ENCODE measurements at places on chromosomes 2 and 18. TPM values are rescaled to one million over a fixed set of nuclear protein-coding genes. Genes with fewer than 3 reads are reported as not detected.
A peak's percentile ranks its signal among the peaks of the same experiment; 100 is the strongest.

DNA sequence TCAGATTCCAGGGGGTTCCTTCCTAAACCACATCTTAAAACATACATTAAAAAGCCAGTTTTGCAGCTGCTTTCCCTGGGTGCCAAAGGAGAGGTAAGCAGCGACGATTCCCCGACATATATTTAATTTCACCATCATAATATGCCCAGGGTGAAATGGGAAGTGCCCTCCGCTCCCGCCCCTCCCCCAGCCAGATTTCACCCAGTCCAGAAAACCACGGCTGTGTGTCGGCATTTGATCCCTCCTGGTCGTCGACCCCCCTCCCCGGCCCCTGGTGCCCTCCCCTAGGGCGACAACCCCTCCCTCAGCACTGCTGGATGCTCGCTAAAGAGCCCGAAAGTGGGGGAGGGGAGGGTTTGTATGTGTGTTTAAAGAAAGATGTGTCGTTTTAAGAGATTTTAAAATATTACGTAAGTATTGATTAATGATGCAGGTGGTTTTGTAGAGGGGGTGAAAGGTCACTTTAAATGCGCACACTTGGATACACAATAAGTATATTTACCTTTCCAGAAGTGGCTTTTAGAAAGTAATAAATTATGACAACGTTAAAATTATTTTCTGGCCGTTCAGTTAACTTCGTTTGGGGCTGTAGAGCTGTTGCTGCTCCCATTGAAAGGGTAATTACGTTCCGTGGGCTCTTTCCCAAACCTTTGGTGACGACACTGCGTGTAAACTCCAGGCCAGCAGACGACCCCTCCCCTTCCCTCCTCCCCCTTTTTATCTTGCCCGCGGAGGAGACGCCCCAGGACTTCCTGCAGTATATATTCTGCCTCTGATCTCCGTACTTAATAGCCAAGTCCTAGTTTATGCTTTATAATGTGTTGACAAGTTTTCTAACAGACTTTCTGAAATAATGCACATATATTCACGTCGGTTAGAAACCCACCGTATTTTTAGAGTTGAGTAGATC, 3.4 kb upstream of the BCL11A start:
- H3K4me1 ChIP-seq, result no peaks in the 10 kb centered on the region
- H3K4me3 ChIP-seq, result peak overlapping the region; percentile 6
- peaks cover 14% of the 10 kb centered on the region for H3K27me3 ChIP-seq
- DNase-seq, result no peak

- H3K4me3 ChIP-seq, result no peak overlapping the region
- DNase-seq, result no peak
- H3K27ac ChIP-seq, result no peak overlapping the region
- no peaks in the 10 kb centered on the region for H3K27me3 ChIP-seq
Measured at GRCh38 chr2:235162837-235163197, 211.0 kb downstream of the SH3BP4 start.

- H3K36me3 ChIP-seq, result no peaks in the 10 kb centered on the region
- no peaks in the 10 kb centered on the region for H3K4me1 ChIP-seq
- H3K4me3 ChIP-seq, result no peak overlapping the region
- H3K27ac ChIP-seq, result no peak overlapping the region
- no peak for DNase-seq
Measured at GRCh38 chr2:128363934-128364361, 45.3 kb upstream of the HS6ST1 start.

The EPAS1 gene
- total RNA-seq, result 311 TPM

The GBX2 gene
- total RNA-seq, result not detected

DNA sequence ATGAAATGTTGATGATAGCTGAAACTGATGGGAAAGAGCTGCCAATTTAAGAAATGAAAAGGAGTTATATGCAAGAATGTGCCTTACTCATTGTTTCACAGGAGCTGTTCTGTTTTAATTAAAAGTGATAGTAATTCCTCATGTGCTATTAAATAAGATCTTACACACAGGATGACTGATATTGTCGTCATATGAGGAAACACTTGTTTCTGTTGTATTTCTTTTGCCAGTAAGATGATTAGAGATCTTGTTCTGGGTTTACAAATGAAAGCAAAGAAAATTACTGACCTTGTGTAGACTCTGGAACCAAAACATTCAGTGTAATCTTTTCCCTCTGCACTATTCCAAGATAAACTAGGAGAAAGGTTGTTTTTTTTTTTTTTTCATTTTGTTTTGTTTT, 123.6 kb downstream of the MAP3K20 start:
- H3K27me3 ChIP-seq, result no peaks in the 10 kb centered on the region
- DNase-seq, result no peak
- H3K4me3 ChIP-seq, result no peak overlapping the region
- no peaks in the 10 kb centered on the region for H3K4me1 ChIP-seq
- peaks cover 13% of the 10 kb centered on the region for H3K36me3 ChIP-seq
- peak overlapping the region; percentile 13 for H3K27ac ChIP-seq

DNA sequence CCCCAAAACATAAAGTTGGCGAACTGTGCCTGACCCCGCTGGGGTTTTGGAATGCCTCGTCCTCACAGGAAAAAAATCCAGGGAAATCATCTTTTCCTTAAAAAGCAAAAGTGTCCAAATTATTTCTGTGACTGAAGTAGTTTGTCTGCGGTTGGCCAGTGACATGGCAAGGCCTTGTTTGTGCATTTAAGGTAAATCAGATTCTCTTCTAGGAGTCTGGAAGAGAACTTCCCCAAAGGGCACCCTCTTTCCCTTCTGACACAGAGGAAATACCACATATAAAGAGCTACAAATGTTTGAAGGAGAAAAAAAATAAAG, 737 bp upstream of the CYB5A start:
- H3K27me3 ChIP-seq, result no peaks in the 10 kb centered on the region
- peak overlapping the region; percentile 80 for H3K4me3 ChIP-seq
- no peak for DNase-seq
- no peaks in the 10 kb centered on the region for H3K36me3 ChIP-seq
- H3K27ac ChIP-seq, result peak overlapping the region; percentile 66
- H3K4me1 ChIP-seq, result peaks cover 32% of the 10 kb centered on the region

The VAPA gene
- total RNA-seq, result 213 TPM

DNA sequence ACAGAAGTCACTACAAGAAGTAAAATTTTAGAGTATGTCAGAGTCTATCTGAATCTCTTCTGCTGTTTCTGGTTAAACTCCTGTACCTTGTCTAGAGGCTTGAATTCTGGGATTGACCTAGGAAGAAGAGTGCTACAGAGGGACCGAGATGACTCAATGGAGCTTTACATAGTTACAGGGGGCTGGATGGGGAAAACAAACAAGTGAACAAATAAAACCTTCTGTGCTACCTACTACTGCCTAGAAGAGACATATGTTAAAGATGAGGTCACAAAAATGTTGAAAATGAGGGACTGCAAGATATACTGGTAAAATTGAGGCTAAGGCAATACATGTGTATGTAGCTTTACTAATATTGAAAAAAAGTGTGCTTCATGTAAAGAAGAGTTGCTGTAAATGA, 265.4 kb upstream of the TFPI start:
- H3K27me3 ChIP-seq, result no peaks in the 10 kb centered on the region
- no peak overlapping the region for H3K27ac ChIP-seq
- H3K4me3 ChIP-seq, result no peak overlapping the region

DNA sequence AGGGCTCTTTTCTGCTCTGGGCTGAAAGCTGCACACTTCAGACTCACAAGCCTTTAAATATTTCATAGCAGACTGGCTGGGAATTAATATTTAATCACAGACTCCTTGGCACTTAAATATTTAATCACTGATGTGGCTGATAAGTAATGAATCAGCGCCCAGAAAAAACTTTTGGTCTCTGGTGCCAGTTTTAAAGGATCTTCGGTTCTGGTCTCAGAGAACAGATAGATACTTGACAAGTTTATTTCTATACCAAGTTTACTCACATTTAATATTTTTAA, 201.2 kb downstream of the MYCN start:
- H3K4me3 ChIP-seq, result no peak overlapping the region
- no peak for DNase-seq
- H3K36me3 ChIP-seq, result no peaks in the 10 kb centered on the region
- no peaks in the 10 kb centered on the region for H3K27me3 ChIP-seq
- no peaks in the 10 kb centered on the region for H3K4me1 ChIP-seq
- no peak overlapping the region for H3K27ac ChIP-seq

GRCh38 chr18:48453330-48454066, 44.3 kb upstream of the ZBTB7C start:
- H3K27ac ChIP-seq, result no peak overlapping the region
- DNase-seq, result no peak
- H3K27me3 ChIP-seq, result no peaks in the 10 kb centered on the region
- no peaks in the 10 kb centered on the region for H3K36me3 ChIP-seq
- no peaks in the 10 kb centered on the region for H3K4me1 ChIP-seq
- H3K4me3 ChIP-seq, result no peak overlapping the region

The CAVIN2 gene
- 263 TPM for total RNA-seq

The AGAP1 gene
- total RNA-seq, result 11.6 TPM

The GPR55 gene
- total RNA-seq, result not detected

GRCh38 chr2:8821276-8822217, 15.9 kb downstream of the KIDINS220 start:
- H3K4me1 ChIP-seq, result peaks cover 26% of the 10 kb centered on the region
- no peaks in the 10 kb centered on the region for H3K27me3 ChIP-seq
- DNase-seq, result peak; percentile 77
- peak overlapping the region; percentile 26 for H3K27ac ChIP-seq
- H3K4me3 ChIP-seq, result no peak overlapping the region

GRCh38 chr2:6139142-6139541, 447.0 kb downstream of the SOX11 start:
- no peak overlapping the region for H3K27ac ChIP-seq
- no peaks in the 10 kb centered on the region for H3K27me3 ChIP-seq
- no peaks in the 10 kb centered on the region for H3K4me1 ChIP-seq
- no peaks in the 10 kb centered on the region for H3K36me3 ChIP-seq
- DNase-seq, result no peak
- no peak overlapping the region for H3K4me3 ChIP-seq

DNA sequence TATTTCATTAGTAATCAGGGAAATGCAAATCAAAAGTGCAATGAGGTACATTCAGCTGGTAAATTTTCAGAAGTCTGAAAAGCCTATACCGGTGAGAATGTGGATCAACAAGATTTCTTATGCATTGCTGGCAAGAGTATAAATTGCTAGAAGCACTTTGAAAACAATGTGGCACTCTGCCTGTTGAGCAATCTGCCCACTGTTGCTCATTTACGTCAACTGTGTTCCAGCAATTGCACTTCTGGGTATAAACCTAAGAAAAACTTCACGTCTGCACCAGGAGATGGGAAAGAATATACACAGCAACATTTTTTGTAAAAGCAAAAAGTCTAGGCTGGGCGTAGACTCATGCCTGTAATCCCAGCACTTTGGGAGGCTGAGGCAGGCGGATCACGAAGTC, 40.8 kb downstream of the MTERF4 start:
- DNase-seq, result peak; percentile 58
- no peak overlapping the region for H3K27ac ChIP-seq
- no peaks in the 10 kb centered on the region for H3K36me3 ChIP-seq
- H3K27me3 ChIP-seq, result no peaks in the 10 kb centered on the region
- no peak overlapping the region for H3K4me3 ChIP-seq
- peaks cover 7% of the 10 kb centered on the region for H3K4me1 ChIP-seq

DNA sequence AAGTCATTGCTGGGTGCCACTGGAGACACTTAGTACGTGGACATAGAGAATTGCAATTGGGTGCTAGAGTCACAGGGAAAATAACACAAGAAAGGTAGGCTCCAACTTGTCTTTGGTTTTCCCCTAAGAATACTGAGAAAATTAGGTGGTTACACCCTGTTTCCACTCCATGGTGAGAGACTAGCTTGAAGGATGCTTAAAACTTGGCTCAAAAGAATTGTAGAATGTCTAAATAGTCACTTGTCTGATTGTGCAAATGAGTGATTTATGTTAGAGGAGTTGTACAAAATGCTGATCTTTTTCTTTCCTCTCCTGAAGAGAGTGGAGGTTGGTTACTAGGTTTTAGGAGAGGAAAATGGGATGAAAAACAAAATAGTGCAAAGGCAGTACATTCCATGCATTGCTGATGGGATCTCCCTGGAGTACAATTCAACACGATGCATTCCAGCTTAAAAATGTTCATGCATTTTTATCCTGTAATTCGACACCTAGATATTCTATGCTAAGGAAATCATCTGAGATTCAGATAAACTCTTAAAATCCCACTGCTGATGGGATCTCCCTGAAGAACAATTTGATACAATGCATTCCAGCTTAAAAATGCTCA, 2.2 kb upstream of the SERPINB12 start:
- H3K36me3 ChIP-seq, result no peaks in the 10 kb centered on the region
- DNase-seq, result no peak
- no peak overlapping the region for H3K4me3 ChIP-seq
- no peaks in the 10 kb centered on the region for H3K4me1 ChIP-seq
- no peaks in the 10 kb centered on the region for H3K27me3 ChIP-seq
- no peak overlapping the region for H3K27ac ChIP-seq

DNA sequence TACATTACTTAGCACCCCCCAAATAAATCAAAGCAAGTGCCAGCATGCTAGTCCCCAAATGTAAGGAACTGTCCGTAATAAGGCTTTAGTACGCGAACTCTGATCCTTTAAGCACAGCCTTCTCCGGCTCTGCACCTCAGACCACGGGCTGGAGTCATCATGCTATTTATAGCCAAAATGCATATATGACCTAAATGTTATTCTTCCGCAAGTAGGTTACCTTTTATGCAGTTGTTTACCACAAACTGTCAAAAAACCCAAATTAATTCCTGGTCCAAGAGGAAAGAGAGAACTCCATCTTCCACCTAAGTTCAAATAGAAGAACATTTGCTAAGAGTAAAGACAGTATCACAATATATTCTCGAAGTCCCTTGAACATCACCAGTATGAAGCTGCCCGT, 42.7 kb downstream of the ZNF516 start:
- H3K36me3 ChIP-seq, result no peaks in the 10 kb centered on the region
- no peak for DNase-seq
- no peaks in the 10 kb centered on the region for H3K27me3 ChIP-seq

The FZD7 gene
- 14.1 TPM for total RNA-seq

DNA sequence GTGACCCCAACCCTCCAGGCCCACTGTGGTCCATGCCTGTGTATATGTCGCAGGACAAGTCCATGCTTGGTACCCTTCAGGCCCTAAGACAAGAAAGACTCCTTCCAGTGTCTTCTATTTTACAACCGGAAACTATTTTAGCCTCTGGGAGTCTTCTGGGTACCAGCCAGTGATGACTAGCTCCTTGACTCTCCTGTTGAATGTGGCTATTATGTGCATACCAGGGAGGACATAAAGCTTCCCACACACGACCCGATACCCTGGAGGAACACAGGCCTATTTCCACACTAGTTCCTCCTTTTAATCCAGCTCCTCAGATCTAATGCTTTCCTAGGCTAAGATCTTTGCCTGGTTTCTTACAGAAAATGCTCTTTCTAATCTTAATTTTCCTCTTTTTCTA, 178.1 kb downstream of the NCKAP5 start:
- H3K4me3 ChIP-seq, result no peak overlapping the region
- DNase-seq, result no peak
- no peaks in the 10 kb centered on the region for H3K27me3 ChIP-seq
- no peaks in the 10 kb centered on the region for H3K4me1 ChIP-seq
- H3K36me3 ChIP-seq, result no peaks in the 10 kb centered on the region
- H3K27ac ChIP-seq, result no peak overlapping the region

- no peaks in the 10 kb centered on the region for H3K27me3 ChIP-seq
- H3K27ac ChIP-seq, result no peak overlapping the region
- no peaks in the 10 kb centered on the region for H3K4me1 ChIP-seq
- H3K4me3 ChIP-seq, result no peak overlapping the region
- H3K36me3 ChIP-seq, result no peaks in the 10 kb centered on the region
Measured at GRCh38 chr2:201919308-201919634, 112.9 kb downstream of the CDK15 start.

GRCh38 chr2:226023946-226024345, 624.4 kb downstream of the NYAP2 start:
- no peak for DNase-seq
- no peak overlapping the region for H3K4me3 ChIP-seq
- no peaks in the 10 kb centered on the region for H3K36me3 ChIP-seq
- H3K27me3 ChIP-seq, result no peaks in the 10 kb centered on the region
- H3K27ac ChIP-seq, result no peak overlapping the region

All from right atrium auricular region (tissue), 2 donors.